MG63 (cell line): ENCODE measurements at places on chromosomes 11 and 22.

DNA sequence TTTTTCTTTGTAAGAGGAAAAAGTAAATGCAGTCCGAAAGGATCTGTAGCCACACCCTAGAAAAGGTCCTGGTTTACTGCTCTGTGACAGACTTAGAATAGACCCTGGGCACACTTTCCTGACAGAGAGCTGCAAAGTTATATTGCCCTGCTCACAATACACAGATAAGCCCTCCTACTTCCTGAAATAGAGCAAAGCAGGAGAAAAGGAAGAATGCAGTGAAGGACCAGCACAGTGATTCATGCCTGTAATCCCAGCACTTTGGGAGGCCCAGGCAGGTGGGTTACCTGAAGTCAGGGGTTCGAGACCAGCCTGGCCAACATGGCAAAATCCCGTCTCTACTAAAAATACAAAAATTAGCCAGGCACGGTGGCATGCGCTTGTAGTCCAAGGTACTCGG, 2.2 kb downstream of the CYB561A3 start:
- DNase-seq, result no peak

GRCh38 chr11:88569342-88569741, 231.8 kb upstream of the CTSC start:
- DNase-seq, result no peak

DNA sequence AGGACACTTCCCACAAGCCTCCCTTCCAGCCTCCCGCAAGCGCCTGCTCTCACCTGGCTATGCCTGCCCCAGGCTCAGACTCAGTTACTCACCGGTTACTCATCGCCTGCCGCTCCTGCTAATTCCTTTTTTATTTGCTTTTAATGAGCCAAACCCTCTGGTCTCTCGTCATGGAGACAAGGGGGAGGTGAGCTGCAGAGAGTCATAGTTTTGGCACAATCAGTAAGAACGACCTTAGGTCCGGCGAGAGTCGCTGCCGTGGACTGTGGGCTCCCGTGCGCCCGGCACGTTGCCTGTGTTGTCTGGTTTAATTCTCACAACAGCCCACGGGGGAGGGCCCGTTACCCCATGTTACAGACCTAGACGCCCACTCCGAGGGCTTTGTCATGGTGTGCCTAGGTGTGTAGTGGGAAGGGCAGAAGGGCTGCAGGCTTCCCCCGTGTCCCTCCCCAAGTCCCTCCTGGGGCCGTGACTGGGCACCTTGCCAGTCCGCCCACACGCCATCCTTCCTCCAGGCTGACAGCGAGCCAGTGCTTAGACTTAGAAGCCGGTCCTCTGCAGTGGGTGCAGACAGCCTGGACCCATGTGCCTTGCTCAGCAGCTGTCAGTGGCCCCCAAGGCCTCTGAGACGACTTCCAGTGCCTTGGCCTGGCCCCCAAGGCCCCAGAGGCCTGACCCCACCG, 42.2 kb downstream of the WNT7B start:
- DNase-seq, result peak; percentile 90

DNA sequence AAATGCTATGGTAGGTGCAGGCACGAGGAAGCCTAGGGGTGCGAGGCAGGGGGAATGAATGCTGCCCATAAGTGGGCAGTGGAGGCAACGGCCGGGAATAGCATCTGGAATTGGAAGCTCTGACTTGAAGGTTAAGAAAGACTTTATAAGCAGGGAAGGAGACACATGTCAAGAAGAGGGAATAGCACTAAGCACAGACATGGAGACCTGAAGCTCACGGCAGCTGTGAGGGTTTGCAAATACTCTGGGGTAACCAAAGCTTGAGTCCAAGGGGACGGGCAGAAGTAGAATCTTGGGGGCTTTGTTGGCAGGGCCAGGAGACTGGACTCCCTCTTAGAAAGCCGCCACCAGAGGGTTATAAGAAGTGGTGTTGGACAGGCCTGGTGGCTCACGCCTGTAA, 112.6 kb downstream of the CEP164 start:
- no peak for DNase-seq

- DNase-seq, result no peak
Measured at GRCh38 chr11:50182486-50182885, 149.8 kb downstream of the OR4C45 start.

GRCh38 chr22:37254209-37254866, 10.3 kb upstream of the RAC2 start:
- peak; percentile 41 for DNase-seq

DNA sequence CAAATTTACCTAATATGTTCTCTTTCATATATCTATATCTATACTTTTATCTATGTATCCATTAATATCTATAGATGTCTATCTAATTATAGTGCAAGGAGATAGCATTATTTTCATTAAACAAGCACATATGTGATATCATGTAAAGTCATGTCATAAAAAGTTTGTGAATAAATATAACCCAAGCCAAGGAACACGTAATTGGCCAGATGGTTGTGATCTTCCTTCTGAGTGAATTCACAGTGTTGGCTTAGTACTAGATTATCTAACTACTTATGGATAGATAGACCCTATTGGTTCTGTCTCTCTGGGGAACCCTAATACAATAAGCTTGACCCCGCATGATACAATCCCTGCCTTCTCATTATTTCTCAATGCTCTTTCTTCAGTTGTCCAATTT, 484.4 kb downstream of the LRRC4C start:
- no peak for DNase-seq

DNA sequence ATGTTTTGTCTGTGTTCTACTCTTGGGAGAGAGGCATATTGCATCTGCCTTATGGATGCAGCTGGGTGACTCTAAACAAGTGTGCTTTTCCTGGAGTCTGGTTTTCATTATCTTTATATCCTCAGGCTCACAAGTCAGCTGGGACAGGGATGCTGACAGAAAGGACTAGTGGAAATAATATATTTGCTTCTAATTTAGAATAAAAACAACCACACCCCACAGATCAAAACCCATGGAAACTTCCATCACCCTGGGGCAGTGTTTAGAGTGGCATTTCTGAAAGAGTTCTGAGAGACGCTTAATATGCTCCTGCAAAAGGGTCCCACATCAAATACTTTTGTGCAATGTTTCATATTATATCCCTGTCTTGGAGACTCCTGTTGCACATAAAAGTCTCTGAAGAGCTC, 20.8 kb downstream of the KCNE3 start:
- no peak for DNase-seq

GRCh38 chr11:101715281-101715680, 131.5 kb upstream of the TRPC6 start:
- DNase-seq, result no peak

DNA sequence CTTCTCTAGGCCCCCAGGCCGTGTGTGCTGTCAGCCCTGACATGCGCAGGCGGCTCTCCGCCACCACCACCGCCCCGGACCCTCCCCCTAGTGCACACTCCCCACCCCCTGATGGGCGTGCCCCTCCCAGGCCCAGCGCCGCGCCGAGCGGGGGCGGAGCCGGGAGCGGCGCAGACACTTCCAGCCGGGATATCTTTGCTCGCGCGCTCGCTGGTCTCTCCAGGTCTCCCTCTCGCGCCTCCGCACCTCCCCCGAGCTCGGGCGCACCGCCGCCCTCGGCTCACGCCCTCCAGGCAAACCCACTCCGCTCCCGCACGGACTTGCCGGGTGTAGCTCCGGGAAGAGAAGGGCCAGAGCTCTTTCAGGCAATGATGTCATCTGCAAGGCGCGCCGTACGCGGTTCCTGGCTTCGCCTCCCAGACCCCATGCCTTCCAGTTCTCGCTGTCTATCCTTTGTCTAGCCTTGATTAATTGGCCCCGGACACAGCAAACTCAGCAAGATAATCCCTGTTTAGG, at the start of gene SCN3B:
TSS of gene SCN3B (minus strand) at position 59 of the 516 bp plus-strand sequence. CDS start 823 bp downstream, outside the sequence.
- peak; percentile 53 for DNase-seq
